ENCODE measurements at places on chromosomes 1 and 21.

DNA sequence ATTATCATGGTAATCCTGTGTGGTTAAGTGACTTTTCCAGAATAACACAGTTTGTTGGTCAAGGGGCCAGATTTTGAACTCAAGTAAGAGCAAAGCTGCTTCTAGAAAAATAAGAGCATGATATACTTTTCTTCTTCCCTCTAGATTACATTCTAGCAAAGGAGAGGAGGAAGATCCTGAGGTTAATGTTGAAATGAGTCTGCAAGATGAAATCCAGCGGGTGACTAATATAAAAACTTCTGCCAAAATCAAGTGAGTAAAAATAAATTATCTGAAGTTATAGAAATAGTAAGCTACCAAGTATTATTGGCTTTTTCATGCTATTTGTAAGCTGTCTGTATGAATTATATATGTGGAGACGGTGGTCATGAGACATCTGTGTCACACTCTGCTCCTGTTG is 12.8 kb downstream of the WDR3 start:
- DNase-seq: no peak

DNA sequence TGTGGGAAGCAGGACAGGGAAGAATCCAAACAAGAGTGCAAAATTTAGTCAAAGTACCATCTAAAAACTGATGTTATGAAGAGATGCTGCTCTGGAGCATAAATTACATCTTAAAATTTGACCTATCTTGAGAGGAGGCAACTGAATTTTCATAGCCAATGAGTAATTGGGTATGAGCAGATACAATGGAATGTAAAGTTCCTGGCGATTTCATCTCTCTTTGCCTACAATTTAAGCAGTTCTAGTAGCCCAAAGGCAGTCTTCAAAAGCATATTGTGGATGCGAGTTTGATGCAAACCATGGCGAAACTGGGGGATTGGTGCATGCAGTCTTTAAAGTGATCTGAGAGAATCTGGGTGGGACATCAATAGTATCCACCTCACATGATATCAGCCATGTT is 1265.9 kb downstream of the BRINP3 start:
- DNase-seq: no peak

DNA sequence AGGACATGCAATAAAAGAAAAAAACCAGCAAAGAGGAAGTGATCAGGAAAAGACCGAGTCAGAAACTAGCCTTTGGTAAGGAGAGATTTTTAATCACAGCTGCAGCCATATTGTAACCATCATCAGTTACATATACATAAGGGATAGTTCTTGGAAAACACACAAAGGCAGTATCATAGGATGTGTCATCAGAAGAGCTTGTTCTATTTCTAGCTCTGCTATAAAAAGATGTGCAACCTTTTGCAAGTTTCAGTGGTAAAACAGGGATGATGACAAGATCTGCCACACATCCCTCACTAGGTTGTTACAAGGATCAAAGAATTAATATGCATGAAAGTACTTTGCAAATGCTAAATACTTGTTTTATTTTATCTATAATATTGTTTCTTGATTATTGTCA is 342.0 kb downstream of the VAV3 start:
- DNase-seq: no peak

DNA sequence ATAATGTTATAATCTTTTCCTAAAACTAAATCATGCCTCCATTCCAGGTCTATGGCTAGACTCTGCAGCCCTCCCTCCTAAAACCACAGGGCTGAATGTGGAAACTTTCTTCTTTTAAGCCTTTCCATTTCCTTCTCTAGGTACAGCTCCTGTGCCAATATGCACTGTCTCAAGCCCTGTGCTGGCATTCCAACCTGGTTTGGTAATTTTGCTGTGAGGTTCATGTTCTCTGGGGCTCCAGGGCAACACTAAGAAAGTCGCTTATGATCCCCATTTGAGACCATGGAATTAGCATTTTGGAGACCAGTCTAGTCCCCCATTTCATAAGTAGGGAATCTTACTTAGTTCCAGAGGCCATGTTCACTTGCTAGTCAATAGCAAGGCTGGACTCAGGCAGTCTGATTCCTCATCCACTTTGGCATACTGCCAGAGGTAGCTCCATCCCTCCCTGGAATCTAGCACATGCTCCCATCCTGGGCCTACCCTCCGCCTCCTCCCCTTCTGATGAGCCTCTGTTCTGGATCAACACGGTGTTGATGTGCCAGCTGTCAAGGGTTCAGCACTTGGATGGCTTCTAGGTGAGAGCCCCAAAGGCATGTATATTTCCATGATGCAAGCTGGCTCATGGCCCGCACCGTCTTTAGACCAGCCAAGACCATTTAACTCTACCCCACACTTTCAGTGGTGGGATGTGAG is 36.5 kb downstream of the ZMYND12 start:
- peak; percentile 2 for DNase-seq

DNA sequence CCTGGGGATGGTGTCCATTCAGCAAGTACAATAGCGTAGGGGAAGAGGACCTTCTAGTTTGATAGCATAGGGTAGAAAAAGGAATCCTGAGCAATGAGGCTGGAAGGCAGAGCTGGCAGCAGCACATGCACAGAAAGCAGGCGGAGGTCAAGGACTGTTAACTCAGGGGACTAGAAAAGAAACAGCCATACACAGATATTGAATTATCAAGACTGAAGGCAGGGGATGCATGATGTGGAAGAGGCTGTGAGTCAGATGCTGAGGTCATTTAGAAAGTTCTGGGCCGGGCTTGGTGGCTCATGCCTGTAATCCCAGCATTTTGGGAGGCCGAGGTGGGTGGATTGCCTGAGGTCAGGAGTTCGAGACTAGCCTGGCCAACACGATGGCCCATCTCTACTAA is 65.6 kb downstream of the OPTC start:
- no peak for DNase-seq

GRCh38 chr21:29697555-29698193 is 242.1 kb downstream of the GRIK1 start:
- DNase-seq: no peak

DNA sequence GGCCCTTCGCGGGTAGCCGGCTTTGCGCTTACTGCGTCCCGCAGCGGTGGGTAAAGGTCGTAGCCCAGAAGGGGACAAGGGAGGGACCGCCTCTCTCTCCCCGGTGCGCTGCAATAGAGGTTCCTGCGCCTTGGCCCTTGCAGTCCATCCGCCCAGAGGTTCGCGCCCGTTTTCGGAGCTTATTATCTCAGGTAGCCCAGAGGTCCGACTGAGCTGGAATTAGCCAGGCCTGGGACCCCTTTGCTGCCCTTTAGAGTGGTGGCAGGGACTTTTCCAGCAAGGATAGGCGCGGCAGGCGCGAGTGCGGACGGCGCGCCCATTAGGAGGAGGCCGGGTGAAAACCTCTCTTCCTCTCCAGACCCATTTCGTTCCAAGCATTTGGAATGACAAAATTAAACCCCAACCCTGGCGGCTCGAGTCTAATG is 5.0 kb downstream of the LHX4 start:
- no peak for DNase-seq

DNA sequence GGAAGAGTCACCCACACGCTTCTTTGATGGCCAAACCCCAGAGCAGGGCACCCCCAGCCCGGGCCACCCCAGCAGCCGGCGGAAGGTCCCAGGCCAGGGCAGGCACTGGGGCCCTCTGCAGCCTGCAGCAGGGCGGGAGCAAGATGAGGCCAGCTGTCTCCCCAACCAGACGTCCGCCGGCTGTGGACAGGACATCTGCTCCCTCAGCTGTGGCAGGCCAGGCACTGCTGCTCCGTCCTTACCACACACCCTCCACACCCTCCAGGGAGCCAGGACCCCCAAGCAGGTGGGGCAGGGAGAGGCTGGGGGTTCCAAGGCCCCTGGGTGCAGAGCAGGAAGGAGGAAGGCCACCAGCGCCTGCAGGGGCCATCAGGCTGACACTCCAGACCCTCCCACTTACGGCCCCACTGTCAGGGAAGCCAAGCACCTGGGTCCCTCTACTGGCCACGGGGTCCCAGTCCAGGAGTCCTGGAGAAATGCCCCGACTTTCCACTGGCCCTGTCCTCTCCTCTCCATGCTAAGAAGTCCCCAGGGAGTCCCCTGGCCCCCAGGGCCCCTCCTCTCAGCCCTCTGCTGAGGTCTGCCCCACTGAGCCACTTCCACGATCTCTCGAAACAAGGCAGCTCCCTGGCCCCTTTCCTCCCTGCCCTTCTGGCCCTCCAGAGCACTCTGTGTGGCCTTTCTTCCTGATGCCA is 5.6 kb downstream of the WNT9A start:
- DNase-seq: no peak

- DNase-seq: peak; percentile 60
Observed at GRCh38 chr1:205444931-205445645, 10.8 kb downstream of the BLACAT1 start.

DNA sequence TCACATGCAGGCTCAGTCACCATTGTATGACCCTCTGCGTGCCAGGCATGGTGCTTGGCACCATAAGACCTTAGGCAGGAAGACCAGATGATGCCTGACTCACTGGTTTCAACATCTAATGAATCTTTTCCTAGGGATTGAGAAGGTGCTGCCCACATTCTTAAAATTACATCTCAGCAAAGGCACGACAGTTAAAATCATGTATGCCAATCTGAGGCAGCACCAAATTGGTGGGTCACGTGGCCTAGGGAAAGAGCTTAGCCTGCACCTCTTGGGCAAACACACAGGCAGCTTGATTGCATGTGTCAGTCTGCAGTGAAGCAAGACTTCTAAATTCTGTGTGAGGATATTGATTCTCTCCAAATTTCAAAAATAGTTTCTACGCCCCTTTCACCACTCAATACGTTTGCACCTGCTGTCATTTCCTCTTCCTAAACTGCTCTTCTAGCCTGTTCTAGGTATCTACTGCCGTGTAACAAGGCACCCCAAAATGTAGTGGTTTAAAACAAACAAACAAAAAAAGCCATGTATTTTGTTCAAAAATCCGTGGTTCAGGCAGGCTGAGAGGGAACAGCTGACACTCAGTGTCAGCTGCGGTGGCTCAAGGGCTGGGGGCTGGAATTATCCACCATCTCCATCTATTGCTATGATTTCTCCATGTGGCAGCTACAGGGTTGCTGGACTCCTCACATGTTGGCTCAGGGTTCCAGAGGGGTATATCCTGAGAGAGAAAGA is 160.2 kb upstream of the FGGY start:
- DNase-seq: no peak

DNA sequence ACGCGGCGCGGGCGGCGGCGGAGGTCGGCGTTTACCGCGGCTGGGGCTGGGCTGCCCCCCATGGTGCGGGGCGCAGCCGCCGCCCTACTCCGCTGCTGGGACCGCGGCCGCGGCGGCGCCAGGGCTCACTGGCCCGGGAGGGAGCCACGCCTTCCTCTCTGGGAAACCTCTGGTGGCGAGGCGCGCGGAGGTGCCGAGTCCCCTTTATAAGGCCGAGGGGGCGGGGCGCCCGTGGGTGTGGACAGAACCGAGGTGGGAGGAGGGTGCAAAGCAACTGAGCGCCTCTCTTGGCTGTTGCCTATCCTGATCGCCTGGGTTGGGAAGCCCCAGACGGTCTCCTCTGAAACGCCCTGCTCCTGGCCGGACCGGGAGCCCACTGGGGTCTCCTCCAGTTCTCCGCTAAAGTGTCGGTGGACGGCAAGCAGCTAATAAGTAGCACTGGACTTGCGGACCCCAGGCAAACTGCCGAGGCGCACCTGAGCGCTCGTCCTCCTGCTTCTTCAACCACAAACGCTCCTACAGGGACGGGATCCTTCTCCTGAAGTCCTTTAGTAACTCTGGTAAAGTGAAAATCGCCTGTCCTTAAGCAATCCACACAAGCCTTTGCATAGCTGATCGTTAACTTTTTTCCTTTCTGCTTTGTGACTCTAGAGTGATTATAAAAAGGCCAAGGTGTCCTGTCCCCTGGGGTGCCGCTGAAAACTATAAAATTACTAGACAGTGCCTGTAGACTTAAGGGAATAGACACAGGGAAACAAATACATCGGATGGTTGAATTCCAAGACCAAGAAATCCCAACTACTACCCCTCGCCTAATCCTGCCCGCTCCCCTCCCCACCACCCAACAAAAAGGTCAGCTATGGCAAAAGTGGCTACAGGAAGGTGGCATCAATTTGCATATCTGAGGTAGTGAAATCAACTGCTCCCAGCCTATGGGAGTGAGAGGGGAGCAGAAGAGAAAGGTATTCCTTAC is at the start of gene PTGER3:
TSS of gene PTGER3 (minus strand) at position 182 of the 973 bp plus-strand sequence. CDS start 239 bp downstream, outside the sequence.
- no peak for DNase-seq

- peak; percentile 49 for DNase-seq
Observed at GRCh38 chr1:35883635-35884101, 659 bp downstream of the AGO1 start.

- no peak for DNase-seq
Observed at GRCh38 chr1:206668351-206668750, 16.4 kb upstream of the MAPKAPK2 start.

- no peak for DNase-seq
Observed at GRCh38 chr1:113857776-113858175, 13.7 kb downstream of the PTPN22 start.

- no peak for DNase-seq
Observed at GRCh38 chr1:15835205-15835740, 12.2 kb upstream of the SPEN start.

DNA sequence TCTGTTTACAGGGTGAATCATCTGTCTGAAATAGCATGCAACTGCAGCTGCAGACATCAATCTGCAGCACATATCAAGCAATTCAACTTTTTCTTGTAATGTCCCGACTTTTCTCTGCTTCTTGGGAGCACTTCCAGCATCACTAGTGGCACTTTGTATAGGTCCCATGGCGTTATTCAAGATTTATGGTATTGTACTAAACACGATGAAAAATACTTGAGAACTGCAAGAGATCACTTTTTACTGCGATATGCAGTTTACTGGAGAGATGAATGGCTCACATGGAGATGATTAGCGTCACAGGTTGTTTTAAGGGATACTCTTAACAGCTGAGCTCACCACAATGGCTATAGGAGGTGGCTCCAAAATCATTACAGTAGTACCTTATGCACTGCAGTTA is 7.2 kb upstream of the SCMH1 start:
- DNase-seq: no peak

DNA sequence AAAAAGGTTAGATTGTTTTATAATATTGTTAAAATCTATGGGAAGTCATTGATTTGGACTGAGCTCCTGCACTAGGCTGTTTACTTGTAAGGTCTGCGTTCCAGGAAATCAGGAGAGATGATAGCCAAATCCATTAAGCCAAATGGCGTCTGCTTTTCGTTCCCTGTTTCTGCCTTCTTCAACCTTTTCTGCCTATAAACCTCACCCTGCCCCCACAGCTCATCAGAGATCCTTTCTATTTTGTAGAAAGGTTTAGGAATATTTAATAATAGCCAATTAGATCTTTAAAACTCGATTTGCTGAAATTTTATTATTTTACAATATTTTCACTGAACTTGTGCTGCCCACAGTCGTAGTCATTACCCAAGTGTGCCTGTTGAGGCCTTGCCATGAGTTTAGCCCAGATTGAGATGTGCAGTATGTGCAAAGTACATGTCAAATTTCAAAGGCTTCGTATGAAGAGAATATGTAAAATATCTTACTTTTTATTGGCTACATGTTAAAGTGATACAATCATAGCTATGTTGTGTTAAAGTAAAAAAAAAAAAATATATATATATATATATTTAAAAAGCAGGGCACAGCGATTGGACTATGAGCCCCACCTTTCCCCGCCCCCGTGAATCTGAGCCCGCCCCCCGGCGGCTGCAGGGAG is 444 bp upstream of the IARS2 start:
- DNase-seq: no peak

- peak; percentile 34 for DNase-seq
Observed at GRCh38 chr1:38783640-38784229, 75.8 kb downstream of the RRAGC start.

GRCh38 chr1:118486199-118486598 is 301.2 kb upstream of the SPAG17 start:
- no peak for DNase-seq
